ENCODE measurements at places on chromosomes 12 and 14.

GRCh38 chr14:100135784-100136183, 23.7 kb downstream of the DEGS2 start:
- DNase-seq: no peak

DNA sequence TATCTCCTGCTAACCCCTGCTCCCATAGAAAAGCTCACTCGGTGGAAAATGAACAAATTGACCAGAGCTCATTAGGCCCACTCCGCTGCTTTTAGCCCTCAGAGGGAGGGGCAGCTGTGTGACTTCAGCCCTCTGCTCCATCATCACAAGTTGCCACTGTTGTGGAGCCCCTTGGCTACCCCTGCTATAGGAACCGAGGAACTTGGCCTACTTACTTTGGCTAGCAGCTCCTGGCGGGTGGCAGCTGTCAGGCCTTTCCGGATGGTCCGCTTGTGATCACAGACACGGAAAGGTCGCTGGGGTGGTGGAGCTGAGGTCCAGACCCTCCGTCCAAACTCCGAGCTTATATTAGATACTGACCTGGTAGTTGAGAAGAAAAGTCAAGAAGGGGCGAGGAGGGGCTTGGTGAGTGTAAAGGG, 612 bp downstream of the CIDEB start:
- no peak for DNase-seq

DNA sequence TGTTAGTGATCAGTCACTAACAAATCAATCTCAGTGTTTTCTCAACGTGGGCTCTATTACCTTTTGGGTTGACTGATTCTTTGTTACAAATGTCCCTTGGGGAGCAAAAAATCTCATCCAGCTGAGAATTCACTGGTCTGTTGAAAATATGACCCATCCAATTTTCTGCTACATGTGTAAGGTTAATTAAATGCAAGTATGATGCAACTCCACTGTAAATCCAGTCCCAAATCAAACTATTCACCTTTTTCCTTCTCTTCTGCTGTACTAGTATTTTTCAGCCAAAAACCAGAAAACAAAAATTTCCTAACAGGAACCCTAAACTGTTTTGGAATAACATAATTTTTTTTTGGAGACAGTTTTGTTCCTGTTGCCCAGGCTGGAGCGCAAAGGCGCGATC, 2.2 kb downstream of the ERH start:
- DNase-seq: no peak

- no peak for DNase-seq
Measured at GRCh38 chr12:9773216-9773877, 12.6 kb upstream of the CD69 start.

GRCh38 chr14:73774241-73774570, 60.0 kb upstream of the PNMA1 start:
- no peak for DNase-seq

DNA sequence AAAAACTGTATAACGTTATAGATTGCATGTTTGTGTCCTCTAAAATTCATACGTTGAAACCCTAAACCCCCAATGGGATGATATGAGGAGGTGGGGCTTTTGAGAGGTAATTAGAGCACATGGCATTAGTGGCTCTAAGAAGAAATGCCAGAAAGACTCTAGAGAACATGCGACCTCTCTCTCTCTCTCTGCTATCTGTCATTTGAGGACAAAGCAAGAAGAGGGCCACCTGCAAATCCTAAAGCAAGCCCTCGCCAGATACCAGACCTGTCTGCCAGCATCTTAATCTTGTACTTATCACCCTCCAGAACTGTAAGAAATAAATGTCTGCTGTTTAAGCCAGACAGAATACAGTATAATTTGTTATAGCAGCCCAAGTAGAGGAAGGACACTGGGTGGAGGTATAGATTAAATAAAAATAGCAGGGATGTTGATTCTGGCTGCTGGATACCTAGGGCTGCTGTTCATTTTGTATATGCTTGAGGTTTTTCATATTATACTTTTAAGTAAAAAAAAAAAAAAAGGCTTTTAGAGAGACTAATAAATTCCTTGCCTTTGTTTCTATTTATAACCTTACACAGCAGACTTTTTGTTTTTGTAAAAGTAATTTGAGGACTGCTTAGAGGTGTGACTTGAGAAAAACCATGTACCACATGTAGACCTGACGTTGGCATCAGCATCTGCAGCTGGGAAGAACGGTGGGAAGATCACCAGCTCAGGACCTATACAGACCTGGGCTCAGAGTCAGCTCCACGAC, 26.9 kb downstream of the MOK start:
- no peak for DNase-seq

GRCh38 chr12:50425589-50426258, 25.0 kb downstream of the LARP4 start:
- no peak for DNase-seq

DNA sequence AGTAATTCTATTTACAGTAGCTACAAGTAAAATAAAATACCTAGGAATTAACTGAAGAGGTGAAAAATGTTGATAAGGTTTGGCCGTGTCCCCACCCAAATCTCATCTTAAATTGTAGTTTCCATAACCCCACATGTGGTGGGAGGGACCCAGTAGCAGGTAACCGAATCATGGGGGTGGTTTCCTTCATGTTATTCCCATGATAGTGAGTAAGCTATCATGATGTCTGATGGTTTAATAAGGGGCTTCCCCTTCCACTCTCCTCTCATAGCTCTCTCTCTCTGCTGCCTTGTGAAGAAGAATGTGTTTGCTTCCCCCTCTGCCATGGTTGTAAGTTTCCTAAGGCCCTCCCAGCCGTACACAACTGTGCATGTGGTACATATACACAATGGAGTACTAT, 1170.7 kb downstream of the BCL11B start:
- DNase-seq: no peak

DNA sequence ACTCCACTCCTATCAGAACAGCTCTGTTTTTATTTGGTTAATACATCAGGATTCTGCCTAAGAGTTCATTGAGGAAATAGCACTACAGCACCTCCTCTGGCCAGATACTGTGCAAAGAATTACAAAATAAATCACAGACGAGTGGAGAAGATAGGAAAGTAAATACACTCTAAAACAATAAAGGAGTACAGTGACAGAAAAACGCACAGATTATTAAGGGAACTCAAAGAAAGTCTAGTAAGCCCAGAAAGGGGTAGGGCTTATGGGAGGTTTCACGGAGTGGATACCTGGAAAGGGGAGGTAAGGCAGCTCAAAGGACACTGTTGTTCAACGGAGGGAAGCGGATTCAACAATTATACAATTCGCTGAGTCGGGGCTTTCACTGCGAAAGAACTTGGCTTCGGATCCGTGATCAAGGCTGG, 5.5 kb downstream of the OR10AD1 start:
- DNase-seq: no peak

DNA sequence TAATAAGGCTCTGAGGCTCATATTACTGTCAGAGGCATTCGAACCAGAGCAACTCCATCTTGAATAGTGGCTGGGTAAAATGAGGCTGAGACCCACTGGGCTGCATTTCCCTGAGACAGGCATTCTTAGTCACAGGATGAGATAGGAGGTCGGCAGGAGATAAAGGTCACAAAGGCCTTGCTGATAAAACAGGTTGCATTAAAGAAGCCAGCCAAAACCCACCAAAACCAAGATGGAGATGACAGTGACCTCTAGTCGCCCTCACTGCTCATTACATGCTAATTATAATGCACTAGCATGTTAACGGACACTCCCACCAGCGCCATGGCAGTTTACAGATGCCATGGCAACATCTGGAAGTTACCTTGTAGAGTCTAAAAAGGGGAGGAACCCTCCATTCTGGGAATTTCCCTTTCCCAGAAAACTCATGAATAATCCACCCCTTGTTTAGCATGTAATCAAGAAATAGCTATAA, 18.1 kb upstream of the PRICKLE1 start:
- DNase-seq: no peak

DNA sequence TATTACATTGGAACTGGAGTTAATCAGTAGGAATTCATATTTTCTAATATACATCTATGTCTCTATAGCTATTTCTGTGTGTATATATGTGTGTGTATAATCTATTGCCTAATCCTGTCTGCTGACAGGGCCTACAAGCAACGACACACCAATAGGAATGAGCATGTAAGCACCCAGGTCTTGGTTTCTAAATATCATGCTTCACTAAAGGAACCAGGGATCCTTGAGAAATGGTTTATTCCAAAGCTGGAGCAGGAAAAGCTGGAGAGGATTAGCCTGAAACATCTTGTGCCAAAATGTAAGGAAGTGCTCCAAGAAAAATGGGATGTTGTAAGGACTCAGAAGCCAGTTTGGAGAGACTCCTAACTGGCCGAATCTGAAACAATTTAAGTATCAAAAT, 29.3 kb upstream of the LGALS3 start:
- no peak for DNase-seq

DNA sequence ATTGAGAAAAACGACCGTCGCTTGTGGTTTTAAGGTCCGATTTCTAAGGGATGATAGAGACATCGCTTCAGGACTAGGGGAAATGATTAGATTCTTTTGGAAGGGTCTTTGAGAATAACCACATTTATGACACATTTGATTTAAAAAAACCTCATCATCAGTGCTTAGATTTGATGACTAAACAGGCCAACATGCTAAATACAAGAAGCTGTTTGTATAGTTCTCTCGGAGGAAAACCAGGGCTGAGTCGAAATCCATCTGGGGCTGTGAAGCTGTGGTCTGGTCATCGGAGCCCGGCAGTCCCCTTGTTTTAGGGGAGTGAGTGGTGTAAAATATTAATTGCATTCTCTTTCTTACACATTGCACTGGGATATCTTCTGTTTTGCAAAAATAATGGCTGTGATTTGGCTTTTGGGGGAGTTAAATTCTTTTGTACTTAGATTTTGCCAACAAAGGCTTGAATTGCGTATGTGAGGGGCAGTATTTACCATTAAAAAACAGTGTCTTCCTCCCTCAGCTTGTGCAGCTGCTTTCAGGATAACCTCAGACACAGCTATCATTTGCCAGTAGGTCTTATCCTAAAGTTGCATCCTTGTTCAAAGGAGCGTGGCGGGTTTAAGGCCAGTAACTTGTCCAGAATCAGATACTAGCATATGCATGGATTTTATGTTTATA, 550 bp downstream of the GNG2 start:
- no peak for DNase-seq

GRCh38 chr14:72546344-72547016, 347.4 kb downstream of the DPF3 start:
- DNase-seq: no peak

GRCh38 chr14:65100922-65101541, 1.3 kb downstream of the MAX start:
- no peak for DNase-seq

DNA sequence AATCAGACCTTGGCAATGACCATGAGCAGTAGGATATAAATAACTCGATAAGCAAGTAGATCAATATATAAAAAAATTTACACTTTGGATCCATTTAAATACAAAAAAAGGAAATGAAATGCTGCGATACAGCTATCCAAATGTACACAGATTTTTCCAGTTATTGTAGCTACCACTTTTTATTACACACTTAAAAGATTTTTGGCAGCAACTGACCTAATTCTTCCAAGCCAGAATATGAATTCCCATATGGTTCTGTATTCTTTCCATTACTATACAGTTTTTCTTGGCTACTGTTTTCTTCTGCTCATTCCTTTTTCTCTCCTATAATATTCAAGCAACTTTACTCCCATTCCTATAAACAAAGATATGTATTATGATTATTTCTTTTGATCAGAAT, 52.2 kb downstream of the TMTC1 start:
- no peak for DNase-seq

- no peak for DNase-seq
Measured at GRCh38 chr12:80268924-80269749, 169.8 kb downstream of the OTOGL start.

DNA sequence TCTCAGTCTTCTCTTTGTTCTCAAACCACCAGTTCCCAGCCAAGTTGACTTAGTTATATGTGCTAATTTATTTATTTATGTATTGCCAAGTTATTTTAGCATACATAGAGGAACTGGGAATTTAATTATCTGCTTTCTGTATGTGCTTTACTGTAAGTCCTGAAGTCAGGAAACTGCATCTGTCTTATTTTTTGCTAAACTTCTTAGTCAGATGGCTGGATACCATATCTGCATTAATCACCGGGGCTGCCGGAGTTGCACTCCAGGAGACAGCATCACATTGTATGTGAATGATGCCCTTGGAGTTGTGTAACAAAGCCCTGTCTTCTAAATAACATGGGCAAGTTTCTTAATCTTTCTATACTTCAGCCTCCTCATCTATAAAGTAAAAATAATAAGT, 96.2 kb downstream of the MON2 start:
- DNase-seq: no peak

DNA sequence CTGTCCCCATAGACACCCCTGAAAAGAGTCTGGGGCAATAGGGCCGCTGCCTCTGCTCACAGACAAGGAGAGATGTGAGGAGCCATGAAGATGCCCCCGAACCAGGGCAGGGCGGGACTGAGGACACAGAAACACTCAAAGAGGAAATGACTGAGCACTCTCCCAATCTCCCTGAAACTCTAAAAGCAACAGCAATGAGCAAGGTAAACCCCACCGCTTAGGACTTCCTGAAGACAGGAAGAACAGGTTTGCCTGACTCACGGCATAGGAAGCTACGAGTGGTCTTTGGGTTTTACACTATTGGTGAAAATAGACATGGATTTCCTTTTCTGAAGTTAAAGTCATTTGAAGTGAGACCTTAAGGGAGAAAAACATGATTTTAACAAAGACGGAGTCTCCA, 32.5 kb downstream of the STX2 start:
- DNase-seq: no peak

DNA sequence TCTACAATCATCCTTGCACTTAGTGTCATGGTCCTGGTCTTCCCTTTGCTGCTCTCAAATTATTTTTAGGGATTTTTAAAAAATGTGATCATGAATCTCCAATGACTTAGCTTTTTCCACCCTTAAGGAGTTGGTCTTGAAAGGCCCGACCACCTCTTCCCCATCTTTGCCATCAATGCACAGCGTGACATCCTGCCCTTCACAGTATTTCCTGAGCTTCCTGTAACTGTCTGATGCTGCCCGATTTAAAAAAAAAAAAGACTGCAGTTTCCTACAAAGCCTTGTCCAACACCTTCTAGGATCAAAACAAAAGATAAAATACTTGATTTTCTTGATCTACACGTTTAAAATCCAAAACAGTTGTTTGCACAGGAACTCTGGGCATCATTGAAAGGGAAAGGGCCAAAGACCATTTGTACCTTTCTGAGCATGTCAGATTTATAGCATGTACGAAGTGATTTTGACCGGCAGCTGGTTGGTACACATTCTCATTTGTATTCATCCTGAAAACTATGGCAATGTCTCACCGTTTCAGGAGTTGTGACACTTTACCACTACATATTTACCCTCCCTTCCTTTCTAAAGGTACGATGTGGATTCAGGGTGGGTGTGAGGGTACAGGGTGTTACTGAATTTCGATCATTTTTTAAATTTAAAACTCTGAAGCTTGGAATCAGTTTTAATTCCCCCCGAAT, 7.4 kb upstream of the ELK3 start:
- no peak for DNase-seq

DNA sequence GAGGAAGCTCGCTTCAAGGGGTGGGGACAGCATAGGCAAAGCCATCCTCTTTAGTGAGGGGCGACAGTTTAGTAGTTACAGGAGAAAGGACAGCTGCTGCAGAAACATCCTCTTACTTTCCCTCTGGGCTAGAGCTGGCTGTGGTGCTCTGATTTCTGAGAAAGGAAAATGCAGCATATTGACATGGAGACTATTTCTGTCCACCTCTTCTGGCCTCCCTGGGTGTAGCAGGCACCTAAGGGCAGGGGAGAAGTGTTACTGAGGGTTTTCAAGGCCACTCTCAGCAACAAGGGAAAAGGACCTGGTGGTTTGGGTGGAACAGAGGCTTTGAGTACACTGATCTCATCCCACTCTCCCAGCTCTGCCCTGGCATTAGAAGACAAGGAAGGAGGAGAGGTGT, 40.0 kb upstream of the CTDSP2 start:
- no peak for DNase-seq

All from CD4-positive, alpha-beta T cell treated with Interferon gamma for 1 hour (primary cell).